Stimulated activated CD4-positive, alpha-beta T cell treated with anti-CD3 and anti-CD28 coated beads, Interleukin-2, amount 100 ng/mL, for 24 hours (primary cell): ENCODE measurements at places on chromosomes 11 and 22.

DNA sequence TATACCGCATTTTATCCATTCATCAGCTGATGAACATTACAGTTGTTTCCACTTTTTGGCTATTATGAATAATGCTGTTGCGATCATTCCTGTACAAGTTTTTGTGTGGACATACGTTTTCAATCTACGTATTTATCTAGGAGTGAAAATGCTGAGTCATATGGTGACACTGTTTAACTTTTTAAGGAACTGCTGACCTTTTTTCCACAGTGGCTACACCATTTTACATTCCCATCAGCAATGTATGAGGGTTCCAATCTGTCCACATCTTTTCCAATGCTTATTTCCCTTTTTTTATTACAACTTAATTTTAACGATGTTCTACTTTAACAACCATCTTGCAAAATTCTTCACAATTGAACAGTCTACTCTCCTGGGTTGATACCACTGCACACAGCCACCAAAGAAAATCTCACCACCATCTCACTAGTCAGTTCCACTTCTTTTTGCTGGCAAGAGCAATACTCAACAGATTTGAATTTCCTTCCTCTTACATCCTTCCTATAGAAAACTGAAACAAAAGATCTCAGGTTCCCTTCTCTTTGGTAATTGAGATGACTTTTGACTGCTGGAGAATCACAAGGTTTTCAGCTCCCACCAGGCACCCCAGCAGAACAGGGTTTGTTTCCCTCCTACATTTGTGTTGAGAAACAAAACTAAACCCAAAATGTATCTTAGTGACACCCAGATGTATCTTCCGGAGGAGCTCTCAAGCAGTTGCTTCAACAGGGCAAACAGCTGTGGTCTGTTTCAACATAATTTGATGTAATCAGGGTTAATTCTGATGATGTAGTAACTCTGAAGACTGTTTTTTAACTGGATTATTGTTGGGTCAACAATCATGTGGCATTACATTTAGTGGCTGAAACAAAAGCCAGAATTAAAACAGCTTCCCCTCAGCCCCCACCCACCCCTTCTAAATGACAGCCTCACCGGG, 7.0 kb upstream of the GAB2 start:
- no peak for DNase-seq

- no peak for DNase-seq
Measured at GRCh38 chr11:122167100-122167499, 51.1 kb upstream of the BLID start.

GRCh38 chr11:12216671-12217374, 106.4 kb downstream of the MICAL2 start:
- DNase-seq, result no peak

DNA sequence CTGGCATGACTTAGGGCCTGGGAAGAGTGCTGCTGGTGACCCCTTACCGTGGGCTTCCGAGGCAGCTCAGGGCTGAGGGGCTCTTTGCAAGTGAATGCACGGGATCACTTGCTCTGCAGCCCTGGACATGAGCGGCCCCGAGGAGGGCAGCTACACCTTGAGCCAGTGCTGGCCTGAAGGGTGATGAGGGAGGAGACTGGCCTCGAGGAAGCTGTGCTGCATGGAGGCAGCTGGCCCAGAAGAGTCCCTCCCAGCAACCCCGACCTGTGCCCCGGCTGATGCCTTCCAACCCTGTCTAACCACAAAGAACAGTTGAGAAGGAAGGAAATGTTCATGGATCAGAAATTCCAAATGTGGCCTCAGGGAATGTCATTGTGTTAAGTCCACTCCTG, 45.2 kb downstream of the TBX1 start:
- no peak for DNase-seq

GRCh38 chr11:134228625-134229024, 4.2 kb downstream of the VPS26B start:
- peak; percentile 20 for DNase-seq

DNA sequence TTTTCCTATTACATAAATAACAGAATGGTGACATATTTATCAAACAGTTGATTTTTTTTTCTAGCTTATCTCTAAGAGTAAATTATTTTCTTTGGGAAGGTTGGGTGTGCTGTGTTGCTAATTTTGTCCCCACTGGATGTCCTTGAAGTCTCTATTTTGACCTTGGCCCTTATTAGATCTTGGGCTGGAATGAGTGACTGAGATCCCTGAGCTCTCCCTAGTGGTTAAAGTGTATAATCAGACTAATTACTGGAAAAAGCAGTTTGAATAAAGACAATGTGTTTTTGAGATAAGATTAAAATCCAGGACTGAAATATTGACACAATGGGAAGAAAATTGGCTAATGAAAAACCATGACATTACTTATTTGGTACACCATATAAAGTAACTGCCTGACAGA, 56.1 kb downstream of the AASDHPPT start:
- no peak for DNase-seq

GRCh38 chr11:47587723-47588326, 1.3 kb downstream of the FAM180B start:
- DNase-seq, result no peak
